ENCODE measurements at places on chromosomes 7 and 10. TPM values are rescaled to one million over a fixed set of nuclear protein-coding genes. Genes with fewer than 3 reads are reported as not detected.

The WNT2 gene
- 150 TPM for polyA plus RNA-seq

The C10orf53 gene
- polyA plus RNA-seq: 0.07 TPM

The TLX1 gene
- not detected for polyA plus RNA-seq

The LRRC18 gene
- 1.6 TPM for polyA plus RNA-seq

The ITGA8 gene
- 67.3 TPM for polyA plus RNA-seq

The KCNH2 gene
- polyA plus RNA-seq: 2.9 TPM

- DNase-seq: no peak
Observed at GRCh38 chr7:27030393-27031050, 65.3 kb downstream of the HOXA1 start.

DNA sequence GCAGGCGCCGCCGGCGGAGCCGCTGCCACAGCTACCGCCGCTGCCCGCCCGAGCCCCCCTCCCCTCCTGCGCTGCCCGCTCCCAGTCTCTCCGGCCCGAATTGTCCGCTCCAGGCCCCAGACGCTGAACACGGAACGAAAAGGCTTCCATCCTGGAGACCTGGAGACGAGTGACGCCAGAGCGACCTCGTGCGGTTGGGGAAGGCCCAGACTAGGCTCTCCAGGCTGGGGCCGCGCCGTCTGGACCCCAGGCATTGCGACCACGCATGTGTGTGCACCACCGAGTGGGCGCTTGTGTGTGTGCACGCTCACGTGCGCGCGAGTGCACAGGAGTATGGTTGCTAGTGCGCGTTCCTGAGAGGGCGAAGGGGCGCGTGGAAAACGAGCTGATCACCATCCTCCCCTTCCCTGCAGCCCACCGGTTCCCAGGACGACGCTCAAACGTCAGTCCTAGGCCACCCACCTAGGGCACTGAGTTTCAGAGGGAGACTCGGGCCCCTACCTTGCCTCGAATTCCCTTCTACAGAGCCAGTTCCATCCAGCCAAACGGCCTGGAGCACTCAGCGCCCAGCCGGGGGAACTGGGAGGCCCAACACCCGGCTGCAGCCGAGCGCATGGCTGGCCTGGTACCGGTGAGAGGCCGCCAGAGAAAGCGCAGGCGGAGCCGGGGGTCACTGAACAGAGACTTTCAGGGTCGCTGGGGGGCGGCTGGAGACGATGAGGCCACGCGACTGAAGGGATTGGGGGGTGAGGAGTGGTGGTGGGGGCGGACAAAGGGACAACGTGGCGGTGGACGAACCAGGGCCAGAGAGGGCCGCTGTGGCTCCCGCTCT is 11.6 kb downstream of the LBX1 start:
- no peak for DNase-seq

GRCh38 chr10:1089017-1089689 is 33.0 kb downstream of the WDR37 start:
- DNase-seq: no peak

DNA sequence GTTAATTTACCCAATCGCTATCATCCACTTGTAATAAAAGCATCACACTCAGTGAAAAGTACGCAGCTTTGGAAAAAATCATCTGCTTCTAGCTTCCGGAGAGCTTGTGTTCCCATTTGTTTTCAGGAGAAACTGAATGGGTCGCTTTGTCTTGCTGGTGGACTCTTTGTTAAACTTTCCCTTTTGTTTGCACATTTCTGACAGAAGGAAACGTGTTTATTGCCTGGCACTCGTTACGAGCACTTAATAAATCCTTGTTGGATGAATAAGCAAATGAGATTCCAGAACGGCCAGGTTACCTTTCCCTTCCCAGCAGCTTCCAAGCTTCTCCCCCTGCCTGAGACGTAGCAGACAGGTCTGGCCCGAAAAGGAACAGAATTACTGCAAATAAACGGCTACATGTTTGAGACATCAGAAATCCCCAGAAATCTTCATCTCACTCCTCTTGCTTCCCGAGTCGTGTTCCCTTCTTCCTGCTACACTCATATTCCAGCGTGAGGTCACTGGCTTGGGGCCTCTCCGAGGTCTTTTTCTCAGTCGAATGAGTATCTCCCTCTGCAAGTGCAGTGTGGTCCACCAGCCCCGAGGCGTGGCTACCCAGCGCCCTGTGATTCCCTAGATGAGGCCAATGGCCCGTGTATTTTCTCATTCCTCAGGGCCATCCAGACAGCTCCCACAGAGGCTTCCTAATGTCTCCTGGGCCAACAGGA is 167.2 kb downstream of the FRMD4A start:
- DNase-seq: no peak

- no peak for DNase-seq
Observed at GRCh38 chr7:33750177-33750576, 155.2 kb upstream of the BMPER start.

DNA sequence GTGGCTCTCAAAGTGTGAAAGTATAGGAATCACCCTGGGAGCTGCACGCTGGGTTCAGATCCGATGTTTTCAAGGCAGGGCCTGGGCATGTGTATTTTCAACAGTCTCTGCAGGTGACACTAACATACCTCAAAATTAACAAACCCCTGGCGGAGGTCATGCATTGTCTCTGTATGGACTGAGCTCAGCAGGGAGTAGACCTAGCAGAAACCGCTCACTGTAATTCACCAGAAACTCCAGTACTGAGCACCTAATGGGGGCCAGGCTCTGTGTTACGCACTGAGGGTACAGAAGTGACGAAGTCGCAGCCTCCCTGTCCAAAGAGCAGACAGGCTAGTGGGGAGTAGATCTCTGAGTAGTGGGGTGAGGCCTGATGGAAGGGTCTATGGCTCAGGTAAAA is 5.6 kb downstream of the STRA8 start:
- DNase-seq: no peak

GRCh38 chr10:48634198-48634983 is 29.5 kb upstream of the ARHGAP22 start:
- DNase-seq: no peak

DNA sequence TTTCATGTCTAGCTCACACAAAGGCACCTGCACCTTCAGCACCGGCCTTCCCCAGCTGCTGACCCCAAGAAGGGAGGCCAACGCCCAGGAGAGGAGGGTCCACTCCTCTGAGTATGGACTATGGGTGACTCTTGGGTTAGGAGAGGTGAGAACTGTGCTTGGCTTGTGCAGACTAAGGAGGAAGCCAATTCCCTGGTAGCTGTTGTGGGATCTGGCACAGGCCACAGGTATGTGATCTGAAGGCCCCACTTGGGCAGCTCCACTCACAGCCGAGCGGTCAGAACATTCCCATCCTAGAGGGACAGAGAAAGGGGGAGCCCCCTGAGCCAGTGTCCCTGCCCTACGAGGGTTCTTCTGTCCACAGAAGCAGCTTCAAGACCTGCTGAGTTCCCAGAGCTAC is 52.8 kb upstream of the FIGNL1 start:
- DNase-seq: no peak

- no peak for DNase-seq
Observed at GRCh38 chr7:124930173-124930623, 573 bp upstream of the POT1 start.

- DNase-seq: no peak
Observed at GRCh38 chr7:132785870-132786269, 209.6 kb upstream of the PLXNA4 start.

DNA sequence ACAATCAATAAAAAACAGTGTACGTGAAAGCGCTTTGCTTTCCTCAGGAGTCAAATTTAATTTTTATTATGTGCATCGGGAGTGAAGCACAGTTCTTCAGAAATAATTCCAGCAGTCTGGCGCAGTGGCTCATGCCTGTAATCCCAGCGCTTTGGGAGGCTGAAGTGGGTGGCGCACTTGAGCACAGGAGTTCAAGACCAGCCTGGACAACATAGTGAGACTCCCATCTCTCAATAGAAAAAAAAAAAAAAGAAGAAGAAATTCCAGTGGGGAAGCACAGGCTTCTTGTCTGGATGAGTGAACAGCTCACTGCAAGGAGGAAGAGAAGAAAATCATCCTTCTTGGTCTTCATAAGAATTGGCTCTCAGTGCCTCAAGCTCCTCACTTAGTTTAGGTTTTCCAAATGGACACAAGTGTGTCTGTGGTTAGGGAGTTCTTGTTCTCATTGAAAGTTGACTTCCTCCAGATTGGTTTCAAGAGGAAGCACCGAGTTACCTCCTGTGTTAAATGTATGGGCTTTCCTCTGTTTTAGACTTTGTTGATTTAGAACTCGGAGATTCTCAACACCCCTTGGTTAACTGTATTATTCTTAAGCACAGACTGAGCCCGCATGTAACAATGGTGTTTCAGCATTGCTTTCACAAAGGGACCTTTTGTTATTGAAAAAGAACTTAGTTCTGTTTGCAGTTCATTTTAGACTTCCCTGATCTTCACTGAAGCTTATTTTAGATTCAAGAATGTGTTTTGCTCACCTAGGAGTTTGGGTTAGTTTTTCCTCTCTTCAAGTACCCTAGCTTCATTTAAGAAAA is 28.0 kb downstream of the LMTK2 start:
- no peak for DNase-seq

- DNase-seq: no peak
Observed at GRCh38 chr10:80484243-80484642, 30.1 kb downstream of the TSPAN14 start.

Data from right lung (tissue), 10 donors.